ENCODE measurements at places on chromosomes 6 and 20. TPM values are rescaled to one million over a fixed set of nuclear protein-coding genes. Genes with fewer than 3 reads are reported as not detected.

Gene APCDD1L
- 0.62 TPM for total RNA-seq

Gene ANKEF1
- 6.3 TPM for total RNA-seq

Gene JPH2
- total RNA-seq, result 0.49 TPM

Gene ITPR3
- 65.8 TPM for total RNA-seq
